ENCODE measurements at places on chromosomes 2 and 18.

DNA sequence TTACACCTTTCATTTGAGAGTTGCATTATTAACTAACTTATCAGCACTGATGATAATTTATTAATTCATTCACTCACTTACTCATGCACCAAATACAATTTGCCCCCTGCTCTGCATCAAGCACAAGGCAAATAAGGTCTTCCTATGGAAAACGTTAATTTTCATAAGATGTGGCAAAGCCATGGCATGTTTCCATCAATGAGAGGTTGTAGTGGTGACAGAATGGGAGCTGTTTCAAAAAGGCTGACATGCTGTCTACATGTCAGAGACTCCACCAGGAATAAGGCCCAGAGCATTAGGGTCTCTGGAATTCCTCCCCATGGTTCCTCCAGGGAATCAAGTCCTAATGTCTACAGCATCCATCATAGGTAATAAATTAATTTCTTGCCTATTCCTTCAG is 978.8 kb downstream of the TMEM182 start:
- DNase-seq, result no peak

DNA sequence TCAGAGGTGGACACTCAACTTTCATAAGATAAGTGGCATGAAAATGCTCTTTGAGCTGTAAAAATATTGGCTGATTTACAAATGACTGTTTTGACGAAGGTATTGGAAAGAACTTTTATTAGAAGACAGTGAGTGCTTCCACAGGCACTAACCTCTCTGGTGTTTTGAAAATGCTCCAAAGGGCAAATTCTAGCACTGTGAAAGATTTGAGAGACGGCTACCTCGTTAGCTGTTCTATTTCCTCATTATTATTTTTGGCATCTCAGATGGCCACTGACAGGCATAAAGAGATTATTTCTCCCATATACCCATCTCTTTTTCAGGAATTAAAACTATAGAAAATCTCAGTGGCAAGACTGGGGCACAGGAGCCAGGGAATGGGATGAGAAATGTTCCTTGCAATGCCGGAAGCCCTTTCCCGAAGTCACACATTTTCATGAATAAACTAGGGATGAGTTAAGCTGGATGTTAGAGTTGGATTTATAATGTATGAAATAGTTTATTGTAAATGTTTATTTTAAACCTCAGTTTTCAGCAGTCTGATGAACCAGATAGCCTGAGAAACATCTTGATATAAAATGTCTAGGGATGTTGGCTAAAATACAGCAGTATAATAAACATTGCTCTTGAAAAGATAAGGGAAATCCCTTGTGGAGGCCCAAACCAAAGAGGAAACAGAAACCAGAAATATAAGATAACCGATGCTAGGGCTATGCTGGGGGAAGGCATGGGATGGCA is 175.7 kb downstream of the ASB1 start:
- DNase-seq, result no peak

DNA sequence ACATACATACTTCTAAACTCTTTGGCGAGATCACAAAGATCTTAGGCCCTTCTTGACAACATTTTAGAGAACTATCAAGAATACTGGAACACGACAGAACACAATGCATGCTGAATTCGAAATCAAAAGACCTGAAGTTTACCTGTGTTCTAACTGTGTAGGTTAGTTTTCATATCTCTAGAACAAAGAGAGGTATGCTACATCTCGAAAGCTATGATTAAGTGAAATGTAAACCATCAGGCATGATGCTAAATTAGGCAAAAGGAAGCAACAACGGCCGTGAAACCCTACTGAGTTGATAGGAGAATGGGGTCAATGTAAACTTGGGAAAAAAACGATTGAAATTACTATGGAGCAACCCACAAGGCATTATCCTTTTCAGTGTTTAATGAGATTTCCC is 43.7 kb downstream of the IKZF2 start:
- no peak for DNase-seq

GRCh38 chr18:36017232-36017631 is 44.8 kb downstream of the RMP24 start:
- no peak for DNase-seq

DNA sequence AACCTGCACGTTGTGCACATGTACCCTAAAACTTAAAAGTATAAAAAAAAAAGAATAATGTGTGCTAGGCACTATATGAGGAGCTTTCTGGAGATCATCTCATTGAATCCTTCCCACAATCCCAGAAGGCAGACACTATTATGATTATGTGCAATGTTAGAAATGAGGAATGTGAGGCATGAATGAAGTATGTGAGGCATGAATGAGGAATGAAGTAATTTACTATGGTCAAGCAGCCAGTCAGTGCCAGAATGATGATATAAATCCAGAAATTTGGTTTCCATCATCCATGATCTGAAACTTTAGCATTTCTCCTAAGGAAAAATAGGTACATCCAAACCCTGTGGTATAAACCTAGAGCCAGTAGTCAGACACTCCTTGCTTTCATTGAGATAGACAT is 42.0 kb downstream of the CCDC148 start:
- no peak for DNase-seq

- DNase-seq, result peak; percentile 2
These were observed 41.0 kb downstream of the ABHD3 start for GRCh38 chr18:21663578-21663977.

- no peak for DNase-seq
These were observed 81.9 kb downstream of the TCF4 start for GRCh38 chr18:55506074-55506473.

GRCh38 chr18:9950289-9951016 is 36.6 kb downstream of the VAPA start:
- DNase-seq, result no peak

- peak; percentile 71 for DNase-seq
These were observed 1.2 kb downstream of the GATA6 start for GRCh38 chr18:22170421-22171257.

- DNase-seq, result no peak
These were observed 59.0 kb downstream of the ANKRD44 start for GRCh38 chr2:197251576-197251975.

DNA sequence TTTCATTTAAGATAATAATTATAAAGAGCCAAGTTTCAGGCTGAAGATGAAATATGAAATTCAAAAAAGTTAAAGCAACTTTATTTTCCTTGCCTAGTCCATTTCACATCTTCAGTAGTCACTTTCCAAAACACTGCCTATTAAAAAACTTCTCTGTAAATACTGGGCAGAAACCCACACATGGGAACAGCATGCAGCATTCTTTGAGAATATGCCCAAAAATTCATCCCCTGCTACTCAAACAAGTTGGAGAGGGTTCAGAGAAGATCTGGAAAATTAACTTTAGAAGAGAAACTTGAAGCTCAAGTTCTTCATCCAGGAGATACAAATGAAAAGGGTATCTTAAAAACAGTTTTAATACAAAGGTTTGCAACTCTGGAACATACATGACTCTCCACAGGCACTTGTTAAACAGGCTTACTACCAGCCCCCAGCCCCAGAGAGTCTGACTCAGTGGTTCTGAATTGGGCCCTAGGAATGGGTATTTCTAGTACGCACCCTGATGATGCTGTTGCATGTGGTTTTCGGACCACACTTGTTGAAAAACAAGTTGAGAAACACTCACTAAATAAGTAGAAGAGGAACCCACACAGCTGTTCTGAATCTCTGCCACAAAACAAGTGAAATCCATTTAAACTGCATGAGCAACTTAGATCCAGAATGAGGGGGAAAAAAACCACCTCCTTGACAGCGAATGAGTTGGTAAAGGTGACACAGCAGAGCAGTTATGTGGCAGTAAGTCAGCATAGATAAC is 329.1 kb downstream of the SATB2 start:
- DNase-seq, result no peak

- no peak for DNase-seq
These were observed 26.8 kb downstream of the BCL11A start for GRCh38 chr2:60526623-60527022.

DNA sequence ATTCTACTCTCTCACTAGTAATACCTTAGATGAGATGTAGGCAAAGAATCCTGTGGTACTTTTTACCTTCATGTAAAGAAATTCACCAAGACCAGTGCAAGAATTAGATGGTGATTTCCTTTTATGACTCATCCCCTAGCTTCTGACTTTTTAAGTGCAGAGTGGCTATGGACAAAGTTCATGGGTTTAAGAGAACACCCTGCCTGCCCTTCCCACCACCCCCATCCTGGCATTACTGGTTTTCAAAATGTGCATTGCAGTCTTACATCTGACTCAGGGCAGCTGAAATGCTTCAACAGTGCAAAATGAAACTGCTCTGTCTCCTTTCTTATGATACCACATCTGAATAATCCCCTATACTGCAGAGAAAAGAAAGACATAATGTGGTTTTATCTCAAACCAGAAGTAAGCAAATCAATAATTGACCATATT is 22.6 kb downstream of the MAIP1 start:
- DNase-seq, result peak; percentile 43

GRCh38 chr2:112483042-112483473 is 1.1 kb downstream of the TTL start:
- peak; percentile 72 for DNase-seq

DNA sequence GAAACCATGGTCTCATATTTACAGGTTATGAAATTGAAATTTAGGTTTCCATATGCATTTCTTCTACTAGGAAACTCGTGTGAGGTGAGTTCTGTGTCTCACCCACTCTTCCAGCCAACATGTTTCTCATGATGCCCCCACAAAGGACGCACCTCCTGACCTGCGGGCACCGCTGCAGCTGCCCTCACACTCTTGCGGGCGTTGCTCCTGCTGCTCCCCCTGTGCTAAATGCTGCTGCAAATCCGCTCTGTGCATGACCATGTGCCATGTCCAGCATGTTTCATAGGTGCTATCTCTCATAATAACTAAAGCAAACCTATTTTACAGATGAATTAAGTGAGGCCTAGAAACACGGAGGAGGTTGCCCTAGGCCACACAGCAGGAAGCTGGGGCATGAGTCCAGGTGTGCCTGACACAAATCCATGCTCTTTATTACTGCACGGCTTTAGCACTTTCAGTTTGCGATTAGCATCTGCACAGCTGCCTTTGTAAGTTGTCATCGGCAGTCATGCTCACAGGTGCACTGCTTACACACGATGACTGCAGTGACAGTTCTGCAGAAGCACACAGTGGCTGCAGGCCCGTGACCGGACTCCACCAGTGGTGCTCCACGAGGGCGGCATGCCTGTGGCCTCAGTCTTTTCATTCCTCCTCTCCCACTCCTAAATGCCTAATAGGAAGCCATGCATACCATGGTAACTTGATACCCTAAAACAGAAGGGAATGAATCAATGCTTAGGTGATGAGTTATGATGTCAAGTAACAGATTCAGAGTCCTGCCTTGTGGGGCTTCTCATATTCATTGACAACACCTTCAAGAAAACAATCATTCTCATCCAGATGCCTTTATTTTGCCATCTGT is 14.9 kb upstream of the GALR1 start:
- peak; percentile 34 for DNase-seq

- DNase-seq, result no peak
These were observed 105.2 kb upstream of the ZNF521 start for GRCh38 chr18:25457126-25457525.

- DNase-seq, result no peak
These were observed 173.3 kb downstream of the ANKRD44 start for GRCh38 chr2:197137231-197137630.

- no peak for DNase-seq
These were observed 22.4 kb downstream of the ODC1 start for GRCh38 chr2:10425699-10426098.

GRCh38 chr2:215878476-215879063 is 134.8 kb downstream of the MREG start:
- no peak for DNase-seq

DNA sequence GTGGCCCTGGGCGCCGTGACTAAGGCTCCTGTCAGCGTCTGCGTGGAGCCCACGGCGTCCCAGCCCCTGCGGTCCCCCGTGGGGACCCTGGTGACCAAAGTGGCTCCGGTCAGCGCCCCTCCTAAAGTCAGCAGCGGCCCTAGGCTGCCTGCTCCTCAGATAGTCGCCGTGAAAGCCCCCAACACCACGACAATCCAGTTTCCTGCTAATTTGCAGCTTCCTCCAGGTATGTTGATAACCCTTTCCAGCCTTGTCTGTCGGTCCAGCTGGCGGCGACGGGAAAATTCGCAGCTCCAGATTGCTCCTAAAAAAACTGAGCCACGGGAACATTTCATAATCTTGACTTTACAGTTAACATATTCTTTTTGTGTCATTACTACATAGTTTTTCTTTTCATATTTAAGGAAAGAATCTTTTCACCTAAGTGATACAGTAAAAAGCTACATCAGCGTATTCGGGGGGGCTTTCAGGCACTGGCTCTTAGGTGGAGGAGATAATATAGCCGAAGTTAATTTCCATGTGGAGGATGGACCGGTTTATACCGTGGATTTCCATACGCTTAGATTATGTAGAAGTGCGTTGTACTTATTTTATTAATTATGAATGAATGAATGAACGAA is 916 bp downstream of the TAF4B start:
- DNase-seq, result peak; percentile 62

DNA sequence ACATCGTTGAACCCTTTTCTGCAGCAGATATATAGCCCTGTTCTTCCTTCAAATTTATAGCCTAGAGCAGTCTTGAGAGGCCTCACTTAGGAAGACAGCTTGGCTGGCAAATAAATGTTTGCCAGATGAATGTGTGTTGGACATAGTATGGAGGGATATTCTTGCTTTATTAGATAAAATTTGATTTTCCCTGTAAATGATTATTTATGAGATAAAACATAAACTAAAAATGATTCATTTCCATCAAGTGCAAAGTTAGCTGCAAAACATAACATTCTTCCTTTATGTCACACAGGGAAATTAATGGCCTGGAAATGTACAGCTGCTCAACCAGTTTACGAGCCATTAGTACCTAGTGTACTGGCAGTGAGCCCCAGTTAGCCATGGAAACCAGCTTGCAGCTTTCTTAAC is 82.5 kb downstream of the LIMS1 start:
- peak; percentile 31 for DNase-seq

DNA sequence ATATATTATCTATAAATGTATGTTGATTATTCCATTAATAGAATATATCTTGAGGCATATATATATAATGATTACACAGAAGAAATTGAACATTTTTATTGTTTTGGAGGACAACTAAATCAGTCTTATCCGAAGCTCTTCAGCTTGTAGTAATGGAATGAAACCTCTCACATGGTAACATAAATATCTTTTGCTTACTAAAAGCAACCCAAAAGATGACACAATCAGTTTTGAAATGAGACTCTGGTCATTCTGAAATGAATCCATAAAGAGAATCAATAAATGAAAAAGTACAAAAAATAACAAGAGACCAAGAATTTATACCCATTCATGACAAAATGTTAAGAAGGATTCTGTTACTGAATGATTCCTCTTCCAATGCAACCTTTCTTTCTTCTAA is 110.2 kb downstream of the FIGN start:
- DNase-seq, result no peak

GRCh38 chr2:96533292-96534073 is 3.1 kb upstream of the ARID5A start:
- DNase-seq, result peak; percentile 54

- DNase-seq, result peak; percentile 96
These were observed 37.9 kb downstream of the MOGAT1 start for GRCh38 chr2:222709191-222709891.

GRCh38 chr18:51053814-51054213 is 23.8 kb downstream of the SMAD4 start:
- DNase-seq, result no peak

DNA sequence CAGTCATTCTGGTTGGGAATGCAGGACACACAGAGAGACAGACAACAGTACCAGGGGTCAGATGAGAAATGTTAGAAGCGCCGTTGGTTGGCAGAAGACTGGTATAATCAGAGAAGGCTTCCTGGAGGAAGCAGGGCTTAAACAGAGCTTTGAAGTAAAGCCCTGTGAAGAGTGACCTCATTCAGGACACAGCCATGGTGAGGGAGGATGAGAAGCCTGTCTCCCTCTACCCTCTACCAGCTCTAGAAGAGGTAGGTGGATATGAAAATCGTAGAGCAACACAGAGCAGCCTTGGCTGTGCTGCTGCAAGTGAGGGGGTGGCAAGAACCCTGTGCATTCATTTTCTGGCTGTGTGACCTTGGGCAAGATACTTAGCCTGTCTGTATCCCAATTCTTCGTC is 14.2 kb downstream of the TET3 start:
- peak; percentile 11 for DNase-seq
